ENCODE measurements at places on chromosomes 6 and 20.

- peak; percentile 54 for DNase-seq
Observed at GRCh38 chr20:21048841-21049273, 57.3 kb downstream of the LINC00237 start.

DNA sequence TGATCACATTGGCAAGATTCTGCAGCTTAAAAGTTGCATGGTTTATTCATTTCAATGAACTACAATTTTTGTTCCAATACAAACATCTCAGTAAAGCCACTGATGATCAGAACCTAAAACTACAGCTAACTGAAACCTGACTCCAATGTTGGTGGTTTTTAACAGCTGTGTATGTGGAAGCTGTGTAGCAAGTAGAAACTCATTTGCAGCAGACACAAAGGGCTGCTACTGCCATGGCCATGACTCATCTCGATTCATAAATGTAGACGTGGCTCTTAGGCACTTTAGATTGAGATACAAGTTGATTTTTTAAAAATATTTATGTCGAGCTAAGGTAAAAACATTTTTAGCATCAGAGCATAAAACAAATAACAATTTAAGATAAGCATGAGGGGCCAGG is 19.5 kb upstream of the MAP3K4 start:
- DNase-seq: peak; percentile 81

GRCh38 chr6:1029141-1029540 is 282.8 kb upstream of the FOXQ1 start:
- DNase-seq: peak; percentile 57

- no peak for DNase-seq
Observed at GRCh38 chr6:21173031-21173430, 420.5 kb upstream of the SOX4 start.

GRCh38 chr6:42394151-42394550 is 57.6 kb downstream of the TRERF1 start:
- DNase-seq: no peak

GRCh38 chr6:53811082-53811481 is 16.3 kb downstream of the LRRC1 start:
- DNase-seq: peak; percentile 66

GRCh38 chr6:150273457-150274309 is 95.1 kb upstream of the IYD start:
- no peak for DNase-seq

DNA sequence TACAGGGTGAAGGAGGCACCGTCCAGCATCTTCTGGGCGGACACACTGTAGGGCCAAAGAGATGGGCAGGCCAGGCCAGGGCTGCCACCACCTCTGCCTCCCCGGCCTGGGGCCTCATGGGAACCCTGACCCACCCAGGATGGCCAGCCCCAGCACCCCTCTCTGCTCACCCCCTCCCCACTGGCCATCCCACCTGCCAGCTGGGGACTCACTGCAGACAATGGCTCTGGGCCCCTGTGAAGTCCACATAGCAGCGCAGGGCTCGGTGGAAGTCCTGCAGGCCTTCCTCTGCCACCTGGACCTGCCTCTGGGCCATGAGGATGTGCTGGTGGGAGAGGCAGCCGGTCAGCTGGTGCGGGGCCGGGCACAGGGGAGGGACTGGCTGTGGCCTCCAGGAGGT is 3.6 kb upstream of the C20orf144 start:
- no peak for DNase-seq

- peak; percentile 26 for DNase-seq
Observed at GRCh38 chr6:158474961-158475343, 84.9 kb upstream of the TMEM181 start.

DNA sequence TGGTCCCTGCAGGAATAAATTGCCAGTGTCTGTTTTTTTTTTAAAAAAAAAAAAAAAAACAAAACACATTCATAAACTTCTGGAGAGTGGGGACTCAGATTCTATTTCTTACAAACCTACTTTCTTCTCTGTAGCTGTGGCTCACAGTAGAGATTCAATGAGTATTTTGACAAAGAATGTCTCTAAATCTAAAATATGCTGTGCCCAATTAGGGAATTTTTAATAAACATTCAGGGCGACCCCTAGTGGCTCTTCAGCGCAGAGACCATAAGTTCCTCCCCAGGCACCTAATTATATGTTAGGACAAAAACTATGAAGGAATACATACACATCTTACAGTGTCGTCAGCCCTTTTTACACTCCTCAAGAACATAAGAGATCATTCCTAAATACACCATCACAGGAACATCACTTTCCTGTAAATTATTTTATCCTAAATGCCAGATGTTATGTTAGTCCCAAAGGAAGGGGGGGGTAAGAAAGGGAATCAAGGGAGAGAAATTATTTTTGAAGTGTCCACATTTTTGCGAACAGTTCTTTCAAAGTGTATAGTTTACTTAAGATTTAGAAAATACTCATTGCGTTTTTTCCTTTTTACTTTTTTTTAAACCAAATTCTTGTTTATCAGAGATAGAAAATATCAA is 21.8 kb upstream of the NAA20 start:
- peak; percentile 62 for DNase-seq

Measured in GM03348 (cell line).